NCI-H748 treated with DMSO at 0.1 percent for 48 hours (cell line): ENCODE measurements at places on chromosomes 1 and 21.

- DNase-seq: no peak
Measured at GRCh38 chr1:29444081-29444715, 207.9 kb downstream of the PTPRU start.

DNA sequence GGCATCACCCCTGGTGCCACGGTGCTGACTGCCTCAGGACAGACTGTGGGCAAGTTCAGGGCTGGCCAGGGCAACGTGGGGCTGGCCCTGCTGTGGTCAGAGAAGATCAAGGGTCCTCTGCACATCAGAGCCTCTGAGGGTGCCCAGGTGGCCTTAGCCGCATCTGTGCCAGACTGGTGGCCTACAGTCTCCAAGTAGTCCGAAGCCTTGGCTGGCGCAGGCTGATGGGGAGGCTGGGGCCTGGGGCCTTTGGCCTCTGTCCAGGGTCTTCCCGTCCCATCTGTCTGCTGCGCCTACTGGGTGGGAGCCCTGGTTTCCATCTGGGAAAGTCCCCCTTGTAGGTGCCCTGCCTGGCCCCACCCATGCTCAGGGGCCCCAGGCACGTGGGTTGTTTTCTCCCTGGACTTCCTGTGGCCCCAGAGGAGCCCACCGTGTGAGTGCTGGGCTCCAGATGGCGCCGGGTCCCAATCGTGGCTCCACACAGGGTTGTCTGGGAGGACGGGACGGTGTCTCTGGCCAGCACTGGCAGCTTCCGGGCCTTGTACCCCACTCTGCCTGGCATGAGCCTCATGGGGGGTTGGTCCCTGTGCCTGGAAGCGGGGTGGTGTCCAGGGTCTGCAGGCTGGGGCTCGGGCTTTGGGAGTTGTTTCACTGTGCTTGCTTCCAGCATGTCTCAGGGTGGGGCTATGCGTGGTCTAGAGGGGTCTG lies 9.9 kb downstream of the IBA57 start:
- DNase-seq: no peak

- no peak for DNase-seq
Measured at GRCh38 chr1:169814265-169814664, 19.6 kb upstream of the METTL18 start.

DNA sequence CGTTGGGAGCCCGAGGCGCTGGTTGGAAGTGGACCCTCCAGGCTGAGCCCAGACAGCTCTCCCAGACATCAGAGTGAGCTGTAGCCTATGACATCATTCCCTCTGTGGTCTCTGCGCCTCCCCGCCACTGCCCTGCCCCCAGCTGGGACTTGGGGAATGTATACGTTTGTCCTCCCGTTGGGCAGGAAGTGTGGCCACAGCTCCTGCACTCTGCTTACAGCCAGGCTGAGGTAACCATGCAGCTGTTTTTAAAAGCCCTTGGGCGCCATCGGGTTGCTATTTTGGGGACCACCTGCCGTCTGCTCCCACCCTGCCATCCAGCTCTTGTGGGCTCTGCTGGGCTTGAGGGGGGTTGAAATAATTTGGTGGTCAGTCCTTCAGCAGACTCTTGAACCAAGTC lies 7.8 kb downstream of the VASH2 start:
- DNase-seq: no peak

DNA sequence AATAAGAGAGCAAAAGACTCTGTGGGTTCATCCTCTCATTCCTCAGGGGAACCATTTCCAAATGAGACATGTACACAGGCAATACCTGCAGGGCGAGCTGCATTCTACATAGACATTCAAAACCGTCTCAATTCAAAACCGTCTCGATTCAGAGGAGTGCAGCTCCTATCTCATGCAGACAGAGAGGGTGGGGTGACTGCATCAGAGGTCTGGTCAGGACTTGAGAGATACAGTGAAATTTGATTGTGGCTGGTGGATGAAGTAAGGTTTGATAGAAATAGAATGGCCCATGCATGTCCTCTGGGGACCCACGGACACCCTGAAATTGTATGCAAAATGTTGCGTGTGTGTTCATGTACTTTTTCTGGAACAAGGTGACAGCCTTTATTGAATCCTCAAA lies 27.3 kb downstream of the TEX35 start:
- DNase-seq: no peak

DNA sequence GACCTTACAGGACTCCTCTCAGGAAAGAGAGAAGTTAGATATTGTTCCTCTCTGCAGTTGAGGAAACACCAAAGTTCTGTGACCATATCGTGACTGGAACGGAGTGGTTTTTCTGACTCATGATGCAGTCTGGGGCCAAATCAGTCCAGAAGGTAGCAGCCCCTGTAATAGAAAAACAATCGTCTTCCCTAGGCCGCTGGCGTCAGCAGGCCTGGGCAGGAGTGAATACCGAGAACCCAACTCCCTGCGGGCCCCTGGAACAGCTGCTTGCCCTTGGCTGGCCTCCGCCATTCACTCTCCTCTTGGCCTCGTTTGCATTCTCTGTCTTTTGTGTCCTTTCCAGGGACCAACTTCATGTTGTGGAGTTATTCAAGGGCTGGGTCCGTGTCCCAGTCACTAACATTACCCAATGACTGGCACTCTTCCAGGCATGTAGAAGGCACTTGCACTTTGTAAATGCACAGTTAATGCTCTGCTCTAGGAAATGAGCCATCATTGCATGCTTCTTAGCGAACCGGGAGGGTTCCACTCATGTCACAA lies 10.9 kb upstream of the CD101 start:
- DNase-seq: no peak

DNA sequence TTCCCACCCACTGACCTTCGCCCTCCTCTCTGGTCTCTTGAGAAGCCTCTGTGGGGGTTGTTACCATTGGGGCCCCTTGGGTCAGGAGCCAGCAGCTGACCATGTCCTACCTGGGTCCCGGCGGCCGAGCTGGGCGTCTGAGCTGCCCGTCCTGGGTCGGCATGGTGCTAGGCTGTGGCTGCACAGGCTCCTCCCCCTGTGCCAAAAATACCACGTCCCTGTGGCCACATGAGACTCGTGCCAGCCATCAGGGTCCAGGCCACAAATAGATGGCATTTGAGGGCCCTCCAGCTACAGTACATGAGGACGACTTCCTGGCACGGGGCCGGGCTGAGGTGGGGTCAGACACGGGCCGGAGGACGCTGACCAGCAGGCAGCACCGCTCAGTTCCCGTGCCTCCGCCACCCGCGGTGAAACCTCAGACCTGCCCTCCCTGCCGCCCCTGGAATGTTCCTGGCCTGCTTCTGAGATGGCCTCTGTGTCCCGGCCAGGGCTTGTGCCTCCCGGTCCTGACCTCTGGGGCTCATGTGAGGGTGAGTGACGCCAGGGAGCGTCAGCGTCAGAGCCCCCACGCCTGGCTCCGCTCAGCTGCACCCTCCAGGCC lies at the start of gene PERM1:
Gene PERM1, minus strand, starts transcription at position 139 of the 604 bp plus-strand sequence. CDS start 1,064 bp downstream, outside the sequence.
- no peak for DNase-seq

DNA sequence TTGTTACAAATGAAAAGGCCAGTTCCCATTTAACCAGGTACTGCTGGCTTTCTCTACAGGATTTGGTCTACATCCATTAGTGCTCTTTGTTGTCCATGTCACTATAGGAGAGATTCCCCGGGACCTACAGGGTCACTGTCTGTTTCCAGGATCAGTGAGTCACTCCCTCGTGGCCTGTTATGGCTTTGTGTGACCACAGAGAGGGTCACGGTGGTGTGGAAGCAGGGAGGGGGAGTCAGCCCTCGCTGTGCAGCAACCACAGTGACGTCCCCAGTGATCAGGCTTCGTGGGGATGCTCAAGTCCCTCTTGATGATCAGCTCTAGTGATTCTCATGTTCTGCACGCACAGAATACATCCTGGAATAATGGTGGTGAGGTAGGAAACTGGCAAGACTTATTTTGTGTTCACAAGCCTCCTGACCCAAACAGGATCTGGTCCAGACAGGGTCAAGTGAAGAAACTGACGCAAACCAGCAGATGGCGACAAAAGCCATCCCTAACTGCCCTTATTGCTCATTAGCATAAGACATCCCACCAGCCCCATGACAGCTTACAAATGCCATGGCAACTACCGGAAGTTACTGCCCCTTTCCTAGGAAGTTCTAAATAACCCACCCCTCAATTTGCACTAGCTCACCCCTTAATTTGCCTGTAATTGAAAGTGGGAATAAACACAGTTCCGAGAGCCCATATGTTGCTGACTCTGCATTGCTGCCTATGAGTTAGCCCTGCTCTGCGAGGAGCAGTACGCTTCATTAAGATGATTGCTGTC lies 98.5 kb downstream of the DISC1 start:
- peak; percentile 32 for DNase-seq

GRCh38 chr1:39102537-39103327 lies 76.6 kb downstream of the NDUFS5 start:
- DNase-seq: peak; percentile 42

- no peak for DNase-seq
Measured at GRCh38 chr21:32282992-32283391, 4.1 kb upstream of the MIS18A start.

DNA sequence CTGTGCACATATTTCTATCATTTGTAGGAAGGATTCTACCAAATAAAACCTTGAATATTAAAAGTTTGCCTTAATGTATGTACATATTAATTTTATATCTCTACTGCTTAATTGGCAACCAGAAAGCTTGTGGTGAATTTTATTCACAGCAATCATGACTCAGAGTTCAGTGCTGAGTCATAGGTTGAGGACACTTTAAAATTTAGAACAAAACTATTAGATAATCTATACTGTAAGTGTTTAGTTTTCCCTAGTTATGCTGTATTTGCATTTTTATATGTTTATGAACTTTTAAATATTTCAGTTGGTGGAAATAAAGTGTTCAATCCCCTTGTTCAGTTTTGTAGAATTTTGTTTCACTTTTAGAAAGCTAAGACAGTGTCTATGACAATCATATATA lies 841.5 kb downstream of the KCNT2 start:
- DNase-seq: no peak

- DNase-seq: no peak
Measured at GRCh38 chr1:176811511-176812288, 348.7 kb downstream of the PAPPA2 start.

GRCh38 chr21:20030390-20030789 lies 967.8 kb upstream of the NCAM2 start:
- no peak for DNase-seq

DNA sequence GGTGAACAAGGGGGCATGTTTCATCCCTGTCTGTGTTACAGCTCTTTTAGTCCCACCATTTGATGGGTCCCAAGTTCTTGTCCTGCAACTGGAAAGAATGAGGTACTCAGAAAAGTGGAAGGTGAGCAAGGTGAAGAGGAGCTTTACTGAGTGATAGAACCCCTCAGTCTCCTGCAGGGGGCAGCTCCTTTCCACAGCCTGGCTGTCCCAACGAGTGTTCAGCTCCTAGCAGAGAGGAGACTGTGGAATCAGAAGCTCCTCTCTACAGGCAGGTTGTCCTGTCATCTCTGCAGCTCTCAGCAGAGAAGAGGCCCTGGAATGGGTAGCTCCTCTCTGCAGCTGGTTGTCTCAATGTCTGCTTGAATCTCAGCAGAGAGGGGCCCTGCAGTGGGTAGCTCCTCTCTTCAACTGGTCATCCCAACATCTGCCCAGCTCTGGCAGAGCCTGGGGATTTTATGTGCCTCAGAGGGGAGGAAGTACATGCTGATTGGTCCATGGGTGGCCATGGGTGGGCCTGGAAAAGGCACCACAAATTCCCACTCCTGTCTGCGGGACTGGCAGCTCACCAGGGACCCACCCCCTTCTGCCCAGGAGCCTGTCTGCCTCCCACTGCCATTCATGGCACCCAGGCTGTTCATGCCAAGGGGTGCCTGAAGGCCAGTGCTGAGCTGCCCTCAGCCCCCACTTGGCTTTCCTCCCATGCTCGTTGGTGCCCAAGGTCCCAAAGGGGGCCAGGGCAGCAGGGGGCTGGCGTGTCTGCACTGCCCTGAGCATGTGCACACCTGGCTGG lies 25.7 kb downstream of the LDLRAD1 start:
- no peak for DNase-seq

DNA sequence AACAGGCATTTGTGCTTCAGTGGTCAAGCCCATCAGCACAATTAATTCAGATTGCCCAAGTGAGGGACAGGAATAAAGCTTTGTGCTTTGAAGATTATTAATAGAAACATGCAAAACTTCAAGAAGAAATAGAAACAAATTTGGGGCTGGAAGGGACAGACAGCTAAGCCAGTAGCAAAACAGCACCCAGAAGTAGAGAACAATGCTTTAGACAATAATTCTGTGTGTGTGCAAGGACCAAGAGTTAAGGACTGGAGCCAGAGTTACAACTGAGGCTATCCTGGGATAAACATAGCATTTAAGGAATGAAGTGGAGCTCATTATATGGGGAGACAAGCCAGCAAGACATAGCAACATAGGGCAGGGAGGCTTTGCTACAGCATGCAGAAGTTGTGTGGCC lies 251.9 kb upstream of the DAB1 start:
- DNase-seq: no peak

GRCh38 chr1:215987092-215987875 lies 420.2 kb downstream of the KCTD3 start:
- DNase-seq: no peak

DNA sequence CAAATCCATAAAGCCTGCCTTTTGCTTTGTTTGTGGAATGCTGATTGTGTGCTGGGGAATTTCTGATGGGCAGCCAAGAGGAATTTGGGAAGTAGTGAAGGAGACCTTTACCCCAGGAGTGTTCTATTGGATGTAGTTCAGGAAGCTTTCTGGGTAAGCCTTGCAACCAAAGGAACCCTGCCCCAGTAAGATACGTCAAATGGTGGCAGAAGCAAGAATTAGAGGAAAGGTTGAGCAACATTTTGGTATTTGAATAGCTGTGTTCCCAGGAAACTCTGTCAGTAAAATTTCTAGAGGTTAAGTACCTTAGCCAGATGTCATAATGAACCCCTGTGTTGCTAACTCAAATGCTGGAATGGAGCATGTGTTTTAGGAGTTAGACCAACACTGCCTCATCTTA lies 6.4 kb downstream of the MGST3 start:
- DNase-seq: no peak

- no peak for DNase-seq
Measured at GRCh38 chr1:61875198-61875597, 132.9 kb downstream of the PATJ start.

- no peak for DNase-seq
Measured at GRCh38 chr1:91811363-91812025, 74.5 kb downstream of the TGFBR3 start.

DNA sequence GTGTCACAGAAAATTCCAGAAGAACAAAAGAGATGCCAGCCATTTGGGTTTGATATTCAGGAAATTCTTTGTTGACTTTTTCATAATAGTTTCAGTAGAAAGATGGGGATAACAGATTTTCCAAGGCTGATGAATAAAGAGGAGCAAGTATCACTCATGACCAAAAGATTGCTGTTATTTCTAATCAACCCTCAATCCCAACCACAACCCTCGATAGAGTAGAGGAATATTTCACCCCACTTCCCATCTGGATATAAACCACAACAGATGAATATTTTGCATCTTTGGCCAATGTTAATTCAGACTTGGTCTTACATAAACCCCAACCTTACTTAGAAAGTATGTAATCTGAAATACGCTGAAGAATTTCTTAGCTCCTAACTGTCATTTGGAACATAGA lies 232.4 kb downstream of the SEC16B start:
- DNase-seq: no peak
